ENCODE measurements at places on chromosomes 16 and 17. TPM values are rescaled to one million over a fixed set of nuclear protein-coding genes. Genes with fewer than 3 reads are reported as not detected.
A peak's percentile ranks its signal among the peaks of the same experiment; 100 is the strongest.

Gene CD68
- polyA plus RNA-seq, result 33.3 TPM

Gene C17orf50
- polyA plus RNA-seq, result not detected

GRCh38 chr16:57493767-57494166 lies 7.5 kb upstream of the DOK4 start:
- no peak for DNase-seq

DNA sequence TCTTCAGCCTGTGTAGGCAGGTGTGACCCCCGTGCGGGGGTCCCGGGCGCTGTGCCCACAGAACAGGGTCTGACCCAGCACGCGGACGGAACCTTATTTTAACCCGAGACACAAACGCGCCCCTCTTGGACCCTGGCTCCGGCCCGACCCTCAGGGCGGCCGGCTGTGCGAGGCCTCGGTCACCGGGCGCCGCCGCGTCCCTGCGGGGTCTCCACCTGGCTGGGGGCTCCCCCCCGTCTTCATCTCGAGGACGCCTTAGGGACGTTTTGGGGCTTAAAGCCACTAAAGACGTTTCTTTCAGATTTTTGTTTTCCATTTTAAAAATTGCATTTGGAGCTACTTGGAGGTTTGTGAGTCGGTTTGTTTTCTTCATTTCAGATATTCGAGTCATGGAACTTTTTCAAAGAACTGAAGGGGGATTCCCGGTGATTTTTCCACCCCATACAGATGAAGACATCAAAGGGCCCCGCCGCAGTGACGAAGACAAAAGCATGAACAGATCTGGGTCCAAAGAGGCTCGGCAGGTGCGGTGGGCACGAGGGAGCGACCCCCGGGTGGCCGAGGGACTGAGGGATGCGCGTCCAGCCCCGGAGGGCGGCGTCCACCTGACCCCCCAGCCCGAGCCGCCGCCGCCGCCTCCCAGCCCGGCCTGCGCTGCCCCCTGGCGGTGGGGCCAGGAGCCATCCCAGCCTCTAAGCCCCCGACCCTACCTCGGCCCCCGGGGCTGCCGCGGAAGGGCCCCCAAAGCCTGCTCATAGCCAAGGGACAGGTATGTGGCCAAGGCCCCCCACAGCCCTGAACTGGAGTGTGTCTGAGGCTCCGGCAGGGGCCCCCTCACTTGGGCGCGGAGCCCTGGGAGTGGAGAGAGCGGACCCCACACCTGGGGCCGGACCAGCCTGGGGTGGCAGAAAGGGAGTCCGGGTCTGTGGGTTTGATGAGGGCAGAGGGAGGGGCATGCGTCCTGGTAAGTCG lies 3.8 kb upstream of the CD7 start:
- DNase-seq, result peak; percentile 82

GRCh38 chr16:76195056-76195455 lies 82.1 kb upstream of the CNTNAP4 start:
- DNase-seq, result no peak

- DNase-seq, result no peak
Measured at GRCh38 chr16:89113661-89114060, 20.0 kb downstream of the ACSF3 start.

All from K562 (cell line).